ENCODE measurements at places on chromosomes 5 and 9.

DNA sequence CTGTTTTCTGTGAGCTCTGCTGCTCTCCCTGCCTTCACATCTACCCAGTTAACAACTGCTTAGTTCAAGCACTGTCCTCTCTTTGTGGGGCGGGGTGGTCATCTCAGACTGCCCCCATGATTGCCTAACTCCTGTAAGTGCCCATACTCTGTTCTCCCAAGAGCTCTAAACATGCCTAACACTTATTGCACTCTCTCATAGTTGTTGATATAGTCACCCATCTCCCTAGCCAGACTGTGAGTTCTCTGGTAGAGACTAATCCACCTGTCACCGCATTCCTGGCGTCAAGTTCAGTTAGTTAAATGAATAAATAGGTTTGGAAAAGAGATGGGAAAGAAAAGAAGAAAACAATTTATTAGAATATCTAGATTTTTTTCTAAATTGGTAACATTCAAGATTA, 18.3 kb upstream of the MUSK start:
- no peak for DNase-seq

- DNase-seq, result no peak
Measured at GRCh38 chr9:99294850-99295461, 72.9 kb downstream of the SEC61B start.

DNA sequence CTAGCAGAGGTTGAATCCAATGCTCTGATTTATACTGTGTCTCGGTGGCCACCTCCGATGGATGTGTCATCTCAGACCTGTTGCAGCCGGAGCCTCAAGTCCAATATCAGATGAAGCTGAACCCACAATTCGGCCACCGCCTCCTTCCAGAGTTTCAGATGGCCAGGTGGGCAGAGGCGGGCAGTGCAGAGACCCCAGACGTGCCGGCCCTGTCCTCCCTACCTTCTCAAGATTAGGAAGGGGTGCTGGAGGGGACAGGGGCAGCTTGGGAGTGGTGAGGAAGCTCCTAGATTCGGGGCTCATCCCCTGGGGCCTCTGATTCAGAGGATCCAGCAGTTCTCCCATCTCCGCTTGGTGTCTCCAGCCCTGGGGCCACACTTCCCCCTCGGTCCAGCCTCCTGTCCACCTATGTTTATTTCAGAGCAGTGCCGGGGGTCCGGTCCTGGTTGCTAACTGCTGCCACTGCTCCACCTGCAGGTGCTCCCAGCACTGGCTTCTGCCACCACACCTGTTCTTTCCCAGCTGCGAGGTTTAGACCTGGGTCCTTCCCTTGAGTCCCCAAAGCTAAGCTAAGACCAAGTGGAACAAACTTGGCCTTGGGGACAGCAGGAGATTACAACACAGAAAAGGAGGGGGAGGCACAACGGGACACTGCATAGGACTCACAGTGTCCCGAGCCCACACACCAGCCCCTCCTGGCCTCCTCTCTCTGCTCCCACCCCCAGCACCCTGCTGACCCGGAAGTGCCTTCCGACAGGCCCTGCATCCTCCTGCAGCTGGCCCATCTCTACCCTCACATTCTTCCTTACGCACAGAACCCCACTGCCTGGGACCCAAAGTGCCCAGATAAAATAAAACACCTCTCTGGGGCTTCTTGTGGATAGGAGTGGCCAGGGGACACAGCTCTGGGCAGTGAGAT, 81.6 kb downstream of the NTNG2 start:
- no peak for DNase-seq

GRCh38 chr5:91824406-91824805, 441.3 kb upstream of the ARRDC3 start:
- DNase-seq, result no peak

- DNase-seq, result no peak
Measured at GRCh38 chr5:160165137-160166068, 46.2 kb upstream of the PWWP2A start.

Measured in CD4-positive, alpha-beta memory T cell (primary cell).